ENCODE measurements at places on chromosomes 1 and 21.

DNA sequence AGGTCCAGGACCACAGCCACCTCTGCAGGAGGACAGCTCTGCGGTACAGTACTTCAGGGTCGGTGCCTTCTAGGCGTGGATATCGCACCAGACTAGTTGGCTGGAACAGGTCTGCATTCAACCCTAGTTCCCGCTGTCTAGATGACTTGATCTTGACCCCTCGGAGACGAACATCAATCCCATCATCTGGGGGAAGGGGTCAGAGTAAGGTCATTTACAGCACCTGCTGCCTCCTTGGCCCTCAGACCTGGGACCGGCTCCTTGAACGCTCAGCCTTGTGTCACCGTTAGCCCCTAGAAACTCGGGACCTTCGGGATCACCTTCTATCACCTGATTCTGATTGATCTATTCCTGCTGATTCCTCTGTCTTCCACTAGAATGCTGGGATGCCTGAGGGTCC lies 2.6 kb downstream of the HECTD3 start:
- DNase-seq = no peak

DNA sequence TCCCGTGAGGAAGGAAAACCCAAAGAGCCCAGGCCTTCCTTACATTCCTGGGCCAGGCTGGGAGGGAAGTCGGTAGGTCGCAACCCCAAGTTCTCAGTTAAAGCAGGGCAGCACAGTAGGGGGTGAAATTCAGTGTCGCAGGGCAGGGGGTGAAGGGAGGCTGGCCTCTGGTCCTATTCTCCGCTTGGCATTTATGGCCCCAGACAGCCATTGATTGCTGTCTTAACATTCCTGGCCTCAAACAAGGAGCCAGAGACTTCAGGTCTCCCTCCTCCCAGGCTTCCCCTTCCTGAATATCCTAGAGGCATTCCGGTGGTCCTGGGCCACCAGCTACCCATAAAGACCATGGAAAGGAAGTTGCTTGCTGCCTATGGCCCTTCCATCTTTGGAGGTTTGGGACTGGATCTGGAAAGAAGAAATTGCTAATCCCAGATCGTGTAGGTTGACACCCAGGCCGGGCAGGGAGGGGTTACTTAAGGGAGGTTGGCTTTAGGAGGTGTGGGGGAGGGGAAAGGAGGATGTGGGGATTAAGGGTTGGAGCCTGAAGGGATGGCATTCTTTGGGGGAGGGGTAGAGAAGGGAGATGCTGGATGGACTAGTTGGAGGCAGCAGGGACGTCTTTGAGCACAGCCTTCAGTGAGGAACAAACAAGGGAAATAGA lies 1.7 kb downstream of the LIN28A start:
- no peak for DNase-seq

- DNase-seq = no peak
These were observed 130.2 kb downstream of the PEX14 start for GRCh38 chr1:10604966-10605365.

- no peak for DNase-seq
These were observed 393.5 kb upstream of the ADGRL2 start for GRCh38 chr1:81407000-81407821.

GRCh38 chr21:41147096-41147978 lies 20.6 kb upstream of the BACE2 start:
- DNase-seq = no peak

GRCh38 chr1:201134405-201134804 lies 7.4 kb upstream of the ASCL5 start:
- no peak for DNase-seq

DNA sequence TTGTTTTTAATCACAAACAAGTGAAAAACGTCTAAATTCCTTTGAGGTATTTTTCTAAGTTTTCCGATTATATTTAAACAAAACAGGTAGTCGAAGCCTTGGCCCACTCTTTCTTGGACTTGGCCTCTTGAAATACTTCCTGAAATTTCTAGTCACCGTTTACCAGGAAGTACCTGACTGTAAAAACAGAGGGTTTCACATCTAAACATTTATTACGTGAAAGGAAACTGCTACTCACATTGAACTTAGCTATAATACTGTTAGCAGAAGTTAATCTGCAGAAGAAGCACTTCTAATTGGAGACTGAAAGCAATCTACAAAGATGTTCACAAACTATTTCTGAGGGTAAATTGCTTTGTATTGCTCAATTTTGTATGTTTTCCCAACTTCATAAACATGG lies 526.0 kb upstream of the ADGRL4 start:
- no peak for DNase-seq

DNA sequence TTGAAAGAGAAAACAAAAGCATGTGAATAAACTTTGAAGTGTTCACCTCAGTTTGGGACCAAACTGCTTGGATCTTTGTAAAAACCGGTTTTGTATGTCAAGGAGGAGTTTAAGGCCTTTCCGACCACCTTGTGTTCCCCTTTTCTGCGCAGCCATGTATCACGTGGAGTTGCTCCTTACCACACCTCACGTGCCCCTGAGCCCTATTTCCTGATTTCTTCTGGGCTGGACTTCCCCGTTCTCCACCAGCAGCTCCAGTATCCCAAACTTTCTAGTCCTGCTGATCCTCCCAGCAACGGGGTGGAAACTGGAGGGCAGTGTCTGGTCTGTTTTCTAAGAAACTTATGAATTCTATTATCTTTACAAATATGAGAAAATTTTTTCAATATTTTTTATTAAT lies 1.6 kb upstream of the SH3D21 start:
- no peak for DNase-seq

- no peak for DNase-seq
These were observed 17.7 kb downstream of the TCHHL1 start for GRCh38 chr1:152071123-152071522.

DNA sequence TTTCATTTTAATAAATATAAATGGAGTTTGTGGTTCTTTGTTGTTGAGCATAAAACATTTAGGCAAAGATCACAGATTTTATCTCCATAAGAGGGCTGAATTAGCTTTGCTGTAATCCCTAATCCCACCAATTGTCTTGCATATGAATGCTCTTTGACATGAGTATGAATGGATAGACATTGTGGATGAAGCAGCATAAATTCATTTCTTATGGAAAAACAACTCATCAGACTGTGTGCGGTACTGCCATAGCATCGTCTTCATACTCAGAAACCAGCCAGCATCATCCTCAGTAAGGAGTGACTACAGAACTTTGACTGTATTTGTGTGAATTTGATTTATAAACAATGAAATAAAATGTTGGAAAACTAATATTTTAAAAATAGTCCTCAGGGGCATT lies 19.6 kb downstream of the SON start:
- no peak for DNase-seq

DNA sequence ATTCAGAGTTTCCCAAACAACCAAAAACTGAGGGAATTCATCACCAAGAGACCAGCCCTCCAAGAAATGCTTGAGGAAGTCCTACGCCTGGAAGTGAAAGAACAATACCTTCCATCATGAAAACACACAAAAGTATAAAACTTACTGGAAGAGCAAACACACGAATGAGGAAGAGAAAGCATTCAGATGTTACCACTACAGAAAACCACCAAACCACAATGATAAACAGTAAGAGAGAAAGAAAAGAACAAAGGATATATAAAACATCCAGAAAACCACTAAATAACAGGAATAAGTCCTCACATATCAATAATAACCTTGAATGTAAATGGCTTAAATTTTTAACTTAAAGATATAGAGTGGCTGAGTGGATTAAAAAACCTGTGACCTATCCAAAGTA lies 58.5 kb upstream of the BCL10 start:
- DNase-seq = no peak

GRCh38 chr1:220732621-220733020 lies 15.5 kb upstream of the MTARC2 start:
- DNase-seq = no peak

DNA sequence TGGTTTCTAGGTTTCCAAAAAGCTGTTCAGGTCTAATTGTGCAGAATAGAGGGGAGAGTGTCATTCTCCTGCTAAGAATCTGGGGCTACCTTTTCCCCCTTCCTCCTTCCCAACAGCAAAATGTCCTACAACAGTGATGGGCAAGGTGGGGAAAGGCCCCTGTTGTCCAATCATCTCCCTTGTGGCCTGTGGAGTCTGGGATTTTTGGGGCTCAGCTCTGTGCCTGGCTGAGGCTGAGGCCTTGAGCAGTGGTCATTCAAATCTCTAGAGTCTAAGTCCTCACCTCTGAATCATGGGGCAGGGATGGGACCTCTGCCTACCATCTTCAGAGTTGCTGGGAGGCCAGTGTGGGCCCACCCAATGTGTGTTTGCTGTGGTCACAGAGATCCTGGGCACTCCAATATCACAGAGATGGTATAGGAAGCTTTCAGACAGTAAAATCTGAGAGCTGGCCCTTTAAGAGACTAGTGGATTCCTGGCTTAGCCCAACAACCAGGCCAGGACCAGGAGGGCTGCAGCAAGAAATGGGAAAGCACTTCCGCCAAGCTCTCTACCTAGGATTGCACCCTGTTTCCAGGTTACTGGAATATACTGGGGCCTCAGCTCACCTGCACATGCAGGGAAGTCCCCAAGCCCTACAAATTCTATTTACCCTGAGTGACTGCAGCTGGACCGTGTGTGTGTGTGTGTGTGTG lies 28.5 kb upstream of the TENT5C start:
- no peak for DNase-seq

DNA sequence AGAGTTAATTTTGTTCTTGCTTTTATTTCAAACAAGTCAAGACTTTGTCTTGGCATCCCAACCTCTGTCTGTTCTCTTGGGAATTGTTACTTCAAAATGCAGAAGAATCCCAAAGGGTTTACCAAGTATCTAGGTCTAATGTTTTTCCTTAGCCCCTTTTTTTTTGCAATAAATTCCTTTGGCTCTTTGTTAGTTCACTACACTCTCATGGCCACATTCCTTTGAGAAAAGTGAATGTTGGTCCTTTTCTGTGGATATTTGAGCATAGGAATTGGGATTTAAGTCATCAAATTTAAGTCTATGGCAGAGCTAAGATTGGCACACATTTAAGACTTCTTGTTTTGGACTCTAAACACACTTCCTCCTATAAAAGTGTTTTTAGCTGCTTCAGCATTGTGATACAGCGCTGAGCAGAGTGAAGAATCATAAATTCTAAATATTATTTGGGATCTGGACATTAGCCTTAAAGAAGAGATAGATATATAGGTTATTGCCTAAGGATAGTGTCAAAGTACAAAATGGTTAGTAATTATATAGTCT lies 1.9 kb downstream of the BTF3L4 start:
- DNase-seq = no peak

DNA sequence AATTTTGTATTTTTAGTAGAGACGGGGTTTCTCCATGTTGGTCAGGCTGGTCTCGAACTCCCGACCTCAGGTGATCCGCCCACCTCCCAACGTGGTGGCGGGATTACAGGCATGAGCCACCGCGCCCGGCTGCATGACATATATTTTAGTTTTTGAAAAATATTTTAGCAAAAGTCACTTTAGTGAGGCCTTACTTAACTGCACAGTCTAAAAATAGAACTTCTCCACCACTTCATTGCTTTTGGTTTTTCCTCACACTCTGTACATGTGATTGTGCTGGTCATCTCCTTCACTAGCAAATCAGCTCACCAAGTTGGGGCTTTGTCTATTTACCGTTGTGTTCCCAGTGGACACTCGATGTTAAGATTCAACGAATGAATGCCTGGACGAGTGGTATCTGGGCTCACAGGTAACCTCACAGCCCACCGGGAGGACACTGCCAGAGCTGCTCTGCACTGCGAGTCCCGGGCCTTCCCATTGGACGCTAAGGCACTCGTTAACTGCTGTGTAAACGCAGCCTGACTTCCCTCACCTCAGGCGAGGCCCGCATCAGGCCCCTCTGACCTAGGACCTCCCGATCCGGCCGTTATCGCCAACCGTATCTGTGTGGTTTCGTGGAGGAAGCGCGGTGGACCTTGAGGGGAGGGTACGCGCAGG lies 14.0 kb upstream of the ZNF692 start:
- DNase-seq = no peak

GRCh38 chr1:6832531-6833188 lies 47.4 kb downstream of the CAMTA1 start:
- no peak for DNase-seq

All from stimulated activated CD8-positive, alpha-beta memory T cell treated with anti-CD3 and anti-CD28 coated beads, Interleukin-15, amount 100 ng/mL, for 4 hours (primary cell).